ENCODE measurements at places on chromosomes 3 and 15. TPM values are rescaled to one million over a fixed set of nuclear protein-coding genes. Genes with fewer than 3 reads are reported as not detected.

DNA sequence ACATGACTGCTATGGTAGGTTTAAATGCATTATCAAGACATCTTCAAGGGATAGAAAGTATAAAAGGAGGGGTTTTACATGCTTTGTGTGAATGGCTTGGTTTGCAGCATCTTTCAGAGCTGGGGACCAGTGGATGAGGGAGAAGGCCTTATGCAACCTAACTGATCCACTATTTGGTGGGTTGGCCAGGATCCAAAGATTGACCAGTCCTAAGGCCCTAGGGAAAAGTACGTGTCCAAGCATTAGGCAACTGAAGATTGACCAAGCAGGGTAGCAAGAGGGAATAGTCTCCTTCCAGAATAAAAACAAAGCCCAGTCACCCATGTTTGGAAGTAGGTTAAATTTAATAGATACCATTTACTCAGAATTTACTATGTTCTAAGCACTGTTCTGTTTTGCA, 509.3 kb downstream of the EPHB1 start:
- no peak for DNase-seq

- DNase-seq: no peak
Observed at GRCh38 chr3:37761586-37761985, 100.1 kb upstream of the CTDSPL start.

DNA sequence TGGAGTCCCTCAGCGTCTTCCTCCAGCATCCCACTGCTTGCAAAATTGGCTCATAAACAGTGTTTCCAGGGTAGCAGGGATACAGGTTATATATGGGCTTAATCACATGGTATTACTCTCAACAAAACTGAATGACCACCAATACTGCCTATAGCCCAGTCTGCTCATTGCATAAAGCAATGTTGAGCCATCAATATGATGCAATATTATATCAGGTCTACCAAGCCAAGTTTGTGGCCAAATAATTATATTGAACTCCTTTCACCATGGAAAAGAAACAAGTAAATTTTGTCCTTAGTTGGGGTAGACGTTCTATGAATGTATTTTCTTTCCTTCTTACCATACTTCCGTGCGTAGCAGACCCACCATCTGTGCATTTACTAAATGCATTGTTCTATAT, 652.3 kb downstream of the ROBO1 start:
- DNase-seq: no peak

- DNase-seq: no peak
Observed at GRCh38 chr3:144652573-144652972, 681.0 kb downstream of the DIPK2A start.

DNA sequence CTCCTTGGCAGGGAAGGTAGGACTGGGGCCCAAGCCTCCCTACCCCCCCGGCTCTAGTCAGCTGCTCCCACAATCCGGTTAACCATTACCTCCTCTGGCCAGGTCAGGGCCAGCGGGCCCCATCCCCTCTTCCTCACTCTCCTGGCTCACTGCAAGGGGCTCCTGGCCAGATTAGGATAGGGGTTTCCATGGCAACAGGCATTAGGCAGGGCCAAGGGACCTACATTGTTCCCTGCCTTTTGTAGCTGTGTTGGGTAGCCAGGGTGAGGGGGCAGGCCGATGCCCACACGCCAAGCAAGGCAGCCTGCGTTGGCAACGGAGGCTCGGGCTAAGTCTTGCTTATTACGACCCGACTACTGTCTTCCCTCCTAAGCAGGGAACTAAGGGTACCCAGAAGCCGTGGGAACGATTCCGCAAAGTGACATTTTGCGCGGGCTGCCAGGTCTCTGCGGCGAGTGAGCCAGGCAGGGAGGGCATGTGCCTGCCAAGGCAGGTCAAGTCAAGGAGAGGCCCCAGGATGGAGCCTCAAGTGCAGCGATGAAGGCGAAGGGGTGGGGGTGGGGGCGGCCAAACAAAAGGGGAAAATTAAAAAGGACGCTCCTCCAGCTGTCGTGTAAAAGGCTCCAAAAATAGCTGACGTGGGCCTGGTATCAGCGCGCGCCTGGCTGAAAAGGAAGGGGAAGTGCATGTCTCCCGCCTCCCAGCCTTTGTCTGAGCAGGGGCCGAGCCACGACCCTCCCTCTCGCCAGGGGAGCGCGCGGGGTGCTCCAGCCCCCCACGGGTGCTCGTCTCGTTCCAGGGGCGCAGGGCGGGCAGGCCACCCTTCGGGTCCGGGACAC, 919 bp downstream of the IDH2 start:
- no peak for DNase-seq

DNA sequence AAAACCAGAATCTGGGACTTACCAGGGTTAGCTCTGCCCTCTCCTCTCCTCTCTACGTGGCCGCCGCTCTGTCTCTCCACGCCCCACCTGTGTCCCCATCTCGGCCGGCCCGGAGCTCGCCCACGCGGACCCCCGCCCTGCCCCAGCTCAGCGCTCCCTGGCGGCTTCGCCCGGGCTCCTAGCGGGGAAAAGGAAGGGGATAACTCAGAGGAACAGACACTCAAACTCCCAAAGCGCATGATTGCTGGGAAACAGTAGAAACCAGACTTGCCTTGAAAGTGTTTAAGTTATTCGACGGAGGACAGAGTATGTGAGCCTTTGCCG, 5.4 kb downstream of the ISL2 start:
- DNase-seq: no peak

DNA sequence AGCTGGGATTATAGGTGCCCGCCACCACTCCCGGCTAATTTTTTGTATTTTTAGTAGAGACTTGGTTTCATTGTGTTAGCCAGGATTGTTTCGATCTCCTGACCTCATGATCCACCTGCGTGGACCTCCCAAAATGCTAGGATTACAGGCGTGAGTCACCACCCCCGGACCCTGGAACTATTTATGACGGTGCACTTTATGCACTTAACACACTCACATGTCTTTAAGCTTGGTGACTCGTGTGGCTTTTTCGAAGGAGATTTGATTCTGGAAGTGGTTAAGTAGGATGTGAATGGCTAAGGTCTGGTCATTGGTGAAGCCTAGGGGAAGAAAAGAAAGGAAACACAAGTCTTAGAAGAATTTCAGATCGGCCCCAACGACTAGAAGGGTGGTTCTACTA, 20.3 kb downstream of the BBS4 start:
- DNase-seq: no peak

Gene SPTBN5
- 2.3 TPM for polyA plus RNA-seq

Gene SPESP1
- 7.3 TPM for polyA plus RNA-seq

Gene UROC1
- not detected for polyA plus RNA-seq

Gene GRAMD1C
- polyA plus RNA-seq: 17.4 TPM
